Left ventricle myocardium inferior (tissue), 1 donor: ENCODE measurements at places on chromosomes 7 and 10. TPM values are rescaled to one million over a fixed set of nuclear protein-coding genes. Genes with fewer than 3 reads are reported as not detected.

DNA sequence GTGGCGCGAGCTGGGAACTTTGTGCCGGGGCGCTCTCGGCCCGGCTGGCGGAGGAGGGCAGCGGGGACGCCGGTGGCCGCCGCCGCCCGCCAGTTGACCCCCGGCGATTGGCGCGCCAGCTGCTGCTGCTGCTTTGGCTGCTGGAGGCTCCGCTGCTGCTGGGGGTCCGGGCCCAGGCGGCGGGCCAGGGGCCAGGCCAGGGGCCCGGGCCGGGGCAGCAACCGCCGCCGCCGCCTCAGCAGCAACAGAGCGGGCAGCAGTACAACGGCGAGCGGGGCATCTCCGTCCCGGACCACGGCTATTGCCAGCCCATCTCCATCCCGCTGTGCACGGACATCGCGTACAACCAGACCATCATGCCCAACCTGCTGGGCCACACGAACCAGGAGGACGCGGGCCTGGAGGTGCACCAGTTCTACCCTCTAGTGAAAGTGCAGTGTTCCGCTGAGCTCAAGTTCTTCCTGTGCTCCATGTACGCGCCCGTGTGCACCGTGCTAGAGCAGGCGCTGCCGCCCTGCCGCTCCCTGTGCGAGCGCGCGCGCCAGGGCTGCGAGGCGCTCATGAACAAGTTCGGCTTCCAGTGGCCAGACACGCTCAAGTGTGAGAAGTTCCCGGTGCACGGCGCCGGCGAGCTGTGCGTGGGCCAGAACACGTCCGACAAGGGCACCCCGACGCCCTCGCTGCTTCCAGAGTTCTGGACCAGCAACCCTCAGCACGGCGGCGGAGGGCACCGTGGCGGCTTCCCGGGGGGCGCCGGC lies 870 bp downstream of the FZD1 start:
- DNase-seq, result peak; percentile 56

GRCh38 chr7:121941830-121942229 lies 68.9 kb downstream of the PTPRZ1 start:
- no peak for DNase-seq

DNA sequence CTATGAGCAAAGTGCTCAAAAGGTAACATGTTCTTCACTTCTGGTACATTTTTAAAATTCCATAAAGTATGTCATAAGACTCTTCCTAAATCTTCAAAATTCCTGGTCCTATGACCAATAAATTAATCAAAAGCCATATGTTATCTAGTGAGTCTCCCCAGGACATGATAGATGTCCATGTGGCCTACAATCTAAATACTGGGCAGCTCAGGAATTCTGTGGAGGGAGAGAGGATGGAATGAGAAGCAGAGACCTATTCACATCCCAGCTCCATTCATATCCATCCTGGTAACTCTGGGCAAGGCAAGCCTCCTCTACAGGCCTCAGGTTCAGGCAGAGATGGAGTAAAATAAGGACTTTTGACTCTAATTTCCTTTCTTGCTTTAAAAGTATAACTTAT lies 224.8 kb downstream of the MTERF1 start:
- no peak for DNase-seq

The CCL26 gene
- 0.49 TPM for total RNA-seq

The PRLHR gene
- total RNA-seq, result not detected

The DYNC1I1 gene
- 38.8 TPM for total RNA-seq
